Skin of body (tissue), 3 donors: ENCODE measurements at places on chromosomes 1 and 21. TPM values are rescaled to one million over a fixed set of nuclear protein-coding genes. Genes with fewer than 3 reads are reported as not detected.
A peak's percentile ranks its signal among the peaks of the same experiment; 100 is the strongest.

Gene CSF1
- total RNA-seq: 9.8 TPM

Gene PTAFR
- total RNA-seq: 3.1 TPM

DNA sequence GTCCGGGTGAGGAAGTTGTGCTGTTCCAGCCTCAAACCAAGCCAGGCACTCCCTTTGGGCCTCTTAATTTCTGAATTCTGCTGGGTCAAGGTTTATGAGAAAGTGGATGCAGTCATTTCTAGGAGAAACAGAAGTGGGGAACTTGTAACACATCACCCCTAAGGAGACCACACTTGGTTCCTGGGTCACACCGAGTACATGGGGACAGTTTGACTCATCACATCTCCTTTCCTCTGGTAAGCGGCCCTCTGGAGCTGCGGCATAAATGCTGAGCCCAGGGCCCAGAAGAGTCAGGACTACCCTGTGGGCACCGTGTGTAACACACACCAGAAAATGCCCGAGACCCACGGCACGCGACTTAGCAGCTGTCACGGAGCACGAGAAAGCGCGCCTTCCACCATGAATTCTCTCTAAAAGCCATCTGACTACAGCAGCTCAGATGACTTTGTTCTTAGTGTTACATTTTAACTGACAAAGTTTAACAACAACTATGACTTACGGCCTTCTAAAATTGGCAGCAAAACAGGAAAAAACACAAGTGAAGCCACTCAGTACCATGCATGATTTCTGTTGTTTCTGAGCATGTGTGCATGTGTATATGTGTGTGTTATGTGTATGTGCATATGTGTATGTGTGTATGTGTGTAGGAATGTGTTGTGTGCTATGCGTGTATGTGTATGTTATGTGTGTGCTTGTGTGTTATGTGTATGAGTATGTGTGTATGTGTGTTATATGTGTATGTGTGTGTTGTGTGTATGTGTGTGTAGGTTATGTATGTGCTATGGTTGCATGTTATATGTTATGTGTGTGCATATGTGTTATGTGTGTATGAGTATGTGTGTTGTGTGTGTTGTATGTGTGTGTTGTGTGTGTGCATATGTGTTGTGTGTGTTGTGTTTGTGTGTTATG is 50.8 kb downstream of the TOMM20 start:
- DNase-seq: peak; percentile 70

GRCh38 chr1:8643542-8644536 is 173.6 kb downstream of the RERE start:
- no peak for DNase-seq

- DNase-seq: no peak
Measured at GRCh38 chr1:40982721-40983120, 3.2 kb downstream of the CTPS1 start.

- no peak for DNase-seq
Measured at GRCh38 chr1:64745181-64745985, 508 bp downstream of the RAVER2 start.

GRCh38 chr1:115475252-115475651 is 137.2 kb upstream of the NGF start:
- no peak for DNase-seq

- no peak for DNase-seq
Measured at GRCh38 chr1:29631361-29631760, 395.0 kb downstream of the PTPRU start.

DNA sequence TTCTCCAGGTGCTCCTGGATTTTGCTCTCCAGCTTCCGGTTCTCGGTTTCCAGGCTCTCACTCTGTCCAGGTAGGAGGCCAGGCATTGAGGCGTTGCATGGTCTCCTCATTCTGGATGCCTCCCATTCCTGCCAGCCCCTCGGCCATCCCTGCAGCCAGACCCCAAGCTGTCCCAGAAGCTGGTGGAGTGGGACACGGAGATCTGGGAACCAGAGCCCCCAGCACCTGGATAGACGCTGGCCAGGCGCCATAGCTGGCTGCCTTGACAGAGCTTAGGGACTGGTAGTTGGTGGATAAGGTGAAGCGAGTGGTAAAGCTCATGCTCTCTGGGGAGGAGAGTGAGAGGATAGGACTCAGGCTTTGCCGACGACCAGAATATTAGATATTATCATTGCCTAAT is 29.6 kb downstream of the RAP1A start:
- no peak for DNase-seq

DNA sequence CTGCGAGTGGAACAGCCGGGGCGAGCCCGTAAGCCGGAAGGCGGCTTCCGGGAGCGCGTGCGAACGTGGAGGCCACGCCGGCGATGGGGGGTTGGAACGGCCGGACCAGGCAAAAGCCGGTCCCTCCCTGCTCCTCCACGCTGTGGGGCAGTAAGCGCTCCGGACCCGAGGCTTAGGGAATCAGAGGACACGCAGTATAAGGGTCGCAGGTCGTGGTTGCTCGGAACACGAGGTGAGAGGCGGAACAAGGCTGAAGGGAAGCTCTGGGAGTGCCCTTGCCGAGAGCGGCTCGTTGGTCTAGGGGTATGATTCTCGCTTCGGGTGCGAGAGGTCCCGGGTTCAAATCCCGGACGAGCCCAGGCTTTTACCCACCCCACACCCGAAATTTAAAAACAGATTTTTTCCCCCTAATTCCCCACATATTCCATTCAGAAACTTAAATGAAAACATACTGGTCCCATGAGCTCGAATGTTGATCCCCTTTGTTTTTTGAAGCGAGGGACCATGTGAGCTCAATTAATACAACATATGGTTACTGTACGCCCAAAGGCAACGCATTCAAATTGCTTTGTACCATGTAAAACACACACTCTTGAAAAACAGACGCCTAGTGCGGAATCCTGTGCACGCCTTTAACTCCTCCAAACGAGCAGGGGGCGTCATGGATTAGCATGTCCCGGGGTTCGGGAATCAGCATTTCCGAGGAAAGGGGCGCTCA is 7.2 kb upstream of the MPZL1 start:
- DNase-seq: peak; percentile 93

- no peak for DNase-seq
Measured at GRCh38 chr1:112905395-112906149, 50.4 kb downstream of the SLC16A1 start.

DNA sequence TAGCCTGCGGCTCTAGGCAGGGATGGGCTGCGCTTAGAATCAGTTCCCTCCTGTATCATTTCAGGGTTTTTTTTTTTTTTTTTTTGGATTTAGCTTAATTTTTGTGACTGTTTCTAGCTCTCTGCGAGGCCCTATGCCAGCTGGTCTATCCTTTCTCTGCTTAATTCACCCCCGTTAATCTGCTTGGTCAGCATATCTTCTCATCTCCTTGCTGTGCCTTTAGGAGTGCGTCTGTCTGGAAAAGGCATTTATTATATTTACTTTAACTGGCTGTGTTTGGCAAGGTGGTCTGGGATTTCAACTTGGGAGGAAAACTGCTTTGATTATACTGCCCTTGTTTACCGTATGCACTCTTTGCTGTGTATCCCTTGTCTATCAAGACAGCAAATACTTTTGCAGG is 184.8 kb upstream of the KIAA0040 start:
- DNase-seq: no peak

DNA sequence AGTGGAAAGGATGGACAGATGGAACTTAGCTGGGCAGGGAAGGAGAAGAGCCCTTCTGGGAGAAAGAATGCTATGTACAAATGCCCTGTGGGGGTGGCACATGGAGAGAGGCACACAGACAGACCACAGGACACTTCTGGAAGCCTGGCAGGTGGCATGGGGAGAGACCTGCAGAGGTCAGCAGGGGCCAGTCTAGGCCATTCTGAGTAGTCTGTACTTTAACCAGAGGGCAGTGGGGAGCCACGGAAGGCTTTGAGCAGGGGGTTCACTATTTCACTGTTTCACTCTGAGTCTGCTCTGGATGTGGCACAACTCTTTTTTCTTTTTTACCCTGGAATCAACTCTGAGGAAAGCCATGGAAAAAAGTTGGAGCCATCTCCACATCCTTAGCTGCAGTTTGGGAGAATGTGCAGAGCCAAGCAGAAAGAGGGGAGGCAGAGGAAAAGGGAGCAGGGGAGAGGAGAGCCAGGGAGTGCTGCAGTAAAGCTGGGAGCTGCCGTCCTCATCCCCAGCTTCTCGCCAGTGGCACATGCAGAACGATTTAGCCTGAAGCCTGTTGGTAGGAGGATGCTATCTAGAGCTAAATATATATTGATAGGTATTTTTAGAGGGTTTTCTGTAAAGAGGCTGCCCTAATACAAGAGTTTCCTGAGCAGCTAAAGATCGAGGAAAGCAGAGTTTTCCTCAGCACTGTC is 34.0 kb downstream of the CACNA1E start:
- no peak for DNase-seq

GRCh38 chr1:219676012-219676765 is 63.3 kb upstream of the ZC3H11B start:
- DNase-seq: peak; percentile 28

DNA sequence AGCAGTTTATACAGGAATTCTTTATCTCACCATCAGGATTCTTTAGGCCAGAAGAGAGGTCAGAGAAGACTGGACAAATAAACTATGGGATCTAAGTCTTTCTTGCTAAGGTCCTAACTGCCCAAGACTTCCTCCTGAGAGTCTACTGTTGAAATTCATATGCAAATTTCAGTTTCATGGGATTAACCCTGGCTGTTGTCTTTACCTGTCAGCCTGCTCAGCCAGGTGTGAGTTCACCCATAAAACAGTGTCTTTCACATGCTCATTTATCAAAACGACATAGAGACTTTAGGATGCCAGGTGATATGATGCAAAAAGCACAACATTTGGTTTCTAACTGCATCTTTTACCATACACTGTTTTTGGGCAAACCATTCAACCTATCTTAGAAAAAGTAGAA is 211.0 kb downstream of the PDE4B start:
- DNase-seq: no peak

GRCh38 chr1:118905196-118905595 is 82.9 kb downstream of the TBX15 start:
- DNase-seq: no peak
